ENCODE measurements at places on chromosomes 5 and 9.

DNA sequence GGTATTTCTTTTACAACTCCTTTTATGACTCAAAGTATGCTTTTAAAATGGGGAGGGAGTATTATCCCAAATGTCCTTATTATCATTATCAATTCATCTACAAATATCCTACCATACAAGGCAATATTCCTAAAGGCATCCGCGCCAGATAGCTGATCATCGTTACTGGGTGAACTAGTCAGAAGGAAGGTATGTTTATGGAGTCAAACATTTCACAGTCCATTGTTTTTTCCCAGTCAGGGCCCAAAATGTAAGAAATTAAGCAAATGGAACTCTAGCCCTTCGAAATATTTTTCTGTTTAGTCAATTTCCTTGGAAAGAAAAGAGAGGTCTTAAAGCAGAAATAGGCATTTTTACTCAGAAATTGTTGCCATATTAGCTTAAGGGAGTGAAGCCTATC, 188.5 kb upstream of the CCNG1 start:
- DNase-seq, result no peak

- no peak for DNase-seq
These were observed 12.6 kb downstream of the IRX2 start for GRCh38 chr5:2738700-2739359.

DNA sequence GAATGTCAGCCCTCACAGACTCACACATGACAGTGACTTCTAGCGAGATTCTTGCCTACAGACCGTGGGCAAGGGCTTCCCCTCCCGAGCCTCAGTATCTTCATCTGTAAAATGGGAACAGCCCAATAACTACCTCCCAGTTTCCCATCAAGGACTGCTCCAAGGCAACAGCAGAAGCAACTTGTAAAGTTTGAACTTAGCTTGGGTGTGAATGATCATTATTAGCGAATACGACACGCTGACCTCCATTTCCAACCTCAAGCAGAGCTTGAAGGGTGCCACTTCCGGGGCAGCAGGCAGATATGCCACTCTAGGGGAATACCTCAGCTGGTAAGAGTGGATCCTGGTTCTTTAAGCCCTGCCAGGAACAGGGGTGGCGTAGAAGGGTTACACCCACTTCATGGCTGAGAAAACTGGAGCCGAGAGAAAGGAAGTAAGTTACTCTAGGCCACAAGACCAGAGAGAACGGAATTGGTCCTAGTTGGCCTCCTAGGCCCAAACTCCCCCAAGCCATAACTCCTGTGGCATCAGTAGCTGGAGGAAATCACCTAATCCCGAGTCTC, 2.0 kb downstream of the RNF44 start:
- DNase-seq, result peak; percentile 39

GRCh38 chr5:179699616-179700237, 960 bp downstream of the CANX start:
- peak; percentile 38 for DNase-seq

- DNase-seq, result no peak
These were observed 117.3 kb upstream of the PLPPR1 start for GRCh38 chr9:100911273-100911672.

GRCh38 chr5:107544476-107544875, 126.3 kb downstream of the EFNA5 start:
- no peak for DNase-seq

DNA sequence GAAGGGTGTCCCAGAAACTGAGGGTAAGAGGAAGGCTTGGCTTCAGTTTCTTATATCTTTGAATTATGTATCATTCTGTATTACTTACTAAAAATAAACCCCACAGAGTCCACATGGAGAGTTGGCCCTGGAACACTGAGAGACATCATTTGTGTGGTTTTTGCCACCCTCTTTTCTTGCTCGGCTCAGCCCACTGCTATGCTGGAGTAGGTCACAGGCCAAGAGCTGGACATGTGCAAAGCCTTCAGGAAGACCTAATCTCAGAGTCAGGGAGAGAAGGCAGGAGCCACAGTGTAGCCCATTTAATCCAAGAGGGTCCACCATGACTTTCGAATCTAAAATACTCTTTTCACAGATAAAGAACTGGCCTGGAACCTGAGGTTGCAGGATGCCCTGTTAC, 47.5 kb downstream of the MAMDC2 start:
- DNase-seq, result no peak

DNA sequence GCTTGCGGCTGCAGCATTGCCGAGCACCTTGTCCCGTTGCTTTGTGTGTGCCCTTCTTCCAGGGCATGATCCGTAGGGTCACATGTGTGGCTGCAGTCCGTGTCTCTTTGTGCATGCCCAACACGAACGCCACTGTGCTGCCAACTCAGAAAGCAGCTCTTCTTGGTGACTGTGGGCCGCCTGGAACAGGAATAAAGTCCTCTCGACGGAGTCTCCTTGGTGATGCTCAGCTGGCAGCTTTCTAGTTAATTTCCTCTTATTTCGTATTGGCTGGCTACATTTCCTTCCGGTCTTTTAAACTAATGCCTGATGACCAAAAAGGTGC, 5.8 kb downstream of the EXOC3 start:
- no peak for DNase-seq

DNA sequence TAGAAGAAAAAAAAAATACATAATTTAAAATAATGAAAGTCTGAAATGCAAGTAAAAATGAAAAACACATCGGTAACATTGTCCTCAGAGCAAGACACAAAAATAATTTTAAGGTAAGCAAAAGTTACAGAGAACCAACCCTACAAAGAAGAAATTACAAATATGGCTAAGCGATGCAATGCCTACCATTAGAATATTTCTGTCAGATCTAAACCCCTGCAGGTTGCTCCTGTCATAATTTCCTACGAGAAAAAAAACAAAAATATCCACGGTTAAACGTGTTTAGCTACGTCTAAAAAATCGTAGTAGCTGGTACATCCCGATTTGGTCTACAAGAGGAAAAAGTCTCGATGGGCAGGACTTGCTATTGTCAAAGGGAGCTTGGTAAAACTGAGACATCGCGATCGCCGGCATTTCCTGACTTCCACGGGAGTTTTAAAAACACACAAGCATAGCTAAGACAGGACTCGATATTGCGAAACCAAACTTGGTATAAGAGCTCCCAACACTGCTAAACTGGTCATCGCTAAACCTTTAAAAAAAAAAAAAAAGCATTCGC, 1.1 kb upstream of the ANXA2R start:
- no peak for DNase-seq

DNA sequence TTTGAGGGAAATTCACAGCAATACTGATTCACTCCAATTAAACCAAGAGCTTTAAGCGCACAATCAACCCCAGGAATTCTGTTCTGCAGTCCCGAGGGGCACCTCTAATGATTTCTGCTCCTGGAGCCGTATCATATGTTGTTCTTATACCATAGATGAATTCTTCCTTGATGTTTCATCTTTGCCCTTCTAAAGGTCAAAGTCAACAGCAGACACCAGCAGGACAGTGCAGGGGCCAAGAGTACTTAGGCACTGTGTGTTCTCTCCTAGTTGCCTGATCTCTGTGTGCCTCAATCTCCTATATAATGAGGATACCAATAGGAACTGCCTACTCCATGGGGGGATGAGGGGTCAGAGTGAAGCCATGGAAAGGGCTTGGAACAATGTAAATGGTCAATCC, 16.5 kb downstream of the EPB41L4B start:
- no peak for DNase-seq

- DNase-seq, result no peak
These were observed 138.8 kb downstream of the PAM start for GRCh38 chr5:102893942-102894341.

DNA sequence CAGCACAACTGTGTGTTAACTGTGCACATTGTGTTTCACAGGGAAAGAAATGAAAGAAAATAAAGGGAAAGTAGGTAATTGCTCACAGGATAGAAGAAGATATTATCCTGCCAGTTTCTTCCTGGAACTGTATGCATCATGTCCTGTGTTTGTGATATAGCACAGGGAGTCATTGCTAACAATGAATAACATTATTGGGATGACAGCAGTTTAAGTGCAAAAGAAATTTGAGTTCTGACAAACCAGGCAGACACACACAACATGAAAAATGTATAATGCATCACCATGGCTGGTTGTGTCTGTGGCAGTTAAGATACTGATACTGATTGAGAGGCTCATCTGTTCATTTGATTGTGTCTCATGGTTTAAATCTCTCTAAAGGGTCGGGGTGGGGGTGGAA, 145.4 kb downstream of the SPATA31D1 start:
- no peak for DNase-seq

- no peak for DNase-seq
These were observed 130.4 kb downstream of the CEMIP2 start for GRCh38 chr9:71637926-71638325.

DNA sequence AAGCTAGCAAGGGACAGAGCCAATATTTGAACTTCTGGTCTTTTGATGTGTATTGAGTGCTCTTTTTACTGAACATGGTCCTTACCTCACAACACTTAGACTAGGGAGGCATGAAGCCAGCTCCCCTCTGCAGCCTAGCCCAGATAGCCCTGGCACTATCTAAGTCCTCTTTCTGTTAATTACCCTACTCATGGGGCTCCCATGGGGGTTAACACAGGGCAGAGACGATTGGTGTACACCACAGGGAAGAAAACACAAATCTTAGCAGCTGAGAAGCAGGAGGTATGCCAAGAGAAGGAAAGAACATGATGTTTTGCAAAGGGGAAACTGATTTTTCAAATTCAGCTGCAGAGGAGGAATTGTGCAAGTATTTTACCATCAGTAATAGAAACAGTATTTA, 383.8 kb downstream of the TMEM232 start:
- DNase-seq, result no peak

DNA sequence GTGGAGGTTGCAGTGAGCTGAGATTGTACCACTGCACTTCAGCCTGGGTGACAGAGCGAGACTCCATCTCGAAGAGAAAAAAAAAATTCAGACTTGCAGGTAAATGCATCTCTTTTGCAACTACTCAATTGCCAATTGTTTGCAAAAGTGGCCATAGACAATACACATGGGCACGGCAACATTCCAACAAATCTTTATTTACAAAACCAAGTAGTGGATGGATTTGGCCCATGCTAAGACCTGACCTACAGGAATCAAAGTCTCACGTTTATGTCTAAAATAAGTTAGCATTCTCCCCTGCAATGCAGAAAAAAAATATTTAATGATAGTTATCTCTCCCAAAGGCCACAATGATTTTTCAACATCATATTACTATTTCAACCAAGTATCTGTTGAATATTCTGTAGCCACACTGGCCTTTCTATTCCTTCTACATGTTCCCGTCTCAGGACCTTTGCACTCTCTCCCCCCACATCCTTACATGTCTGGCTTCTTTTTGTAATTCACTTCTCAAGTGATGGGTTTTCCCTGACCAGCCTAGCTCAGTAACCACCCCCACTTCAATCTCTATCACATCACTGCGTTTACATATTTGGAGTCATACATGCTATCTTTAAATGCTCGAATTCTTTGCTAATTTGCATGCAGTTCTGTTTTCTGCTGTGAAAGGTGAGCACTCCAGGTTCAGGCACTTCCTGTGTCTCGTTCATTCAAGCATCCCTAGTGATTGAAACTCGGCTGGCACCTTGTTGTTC, 54.2 kb downstream of the FNBP1 start:
- DNase-seq, result no peak

DNA sequence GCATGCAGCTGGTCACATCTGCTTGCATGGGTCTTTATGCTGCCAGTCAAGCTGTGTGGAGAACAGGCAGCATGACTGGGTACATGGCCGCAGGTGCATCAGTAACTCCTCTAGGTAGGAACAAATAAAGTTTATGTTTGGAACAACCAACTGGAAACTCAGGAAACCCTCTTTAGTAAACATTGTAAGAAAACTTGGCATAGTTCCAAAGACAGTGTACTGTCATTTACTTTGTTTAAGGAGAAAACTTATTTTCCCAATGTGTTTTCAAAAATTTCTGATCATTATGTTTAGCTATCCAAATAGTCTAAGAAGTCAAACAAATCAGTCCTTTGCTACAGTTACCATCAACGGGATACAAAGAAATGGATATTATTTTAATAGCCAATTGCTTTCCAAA, 386.0 kb downstream of the CHSY3 start:
- peak; percentile 6 for DNase-seq

DNA sequence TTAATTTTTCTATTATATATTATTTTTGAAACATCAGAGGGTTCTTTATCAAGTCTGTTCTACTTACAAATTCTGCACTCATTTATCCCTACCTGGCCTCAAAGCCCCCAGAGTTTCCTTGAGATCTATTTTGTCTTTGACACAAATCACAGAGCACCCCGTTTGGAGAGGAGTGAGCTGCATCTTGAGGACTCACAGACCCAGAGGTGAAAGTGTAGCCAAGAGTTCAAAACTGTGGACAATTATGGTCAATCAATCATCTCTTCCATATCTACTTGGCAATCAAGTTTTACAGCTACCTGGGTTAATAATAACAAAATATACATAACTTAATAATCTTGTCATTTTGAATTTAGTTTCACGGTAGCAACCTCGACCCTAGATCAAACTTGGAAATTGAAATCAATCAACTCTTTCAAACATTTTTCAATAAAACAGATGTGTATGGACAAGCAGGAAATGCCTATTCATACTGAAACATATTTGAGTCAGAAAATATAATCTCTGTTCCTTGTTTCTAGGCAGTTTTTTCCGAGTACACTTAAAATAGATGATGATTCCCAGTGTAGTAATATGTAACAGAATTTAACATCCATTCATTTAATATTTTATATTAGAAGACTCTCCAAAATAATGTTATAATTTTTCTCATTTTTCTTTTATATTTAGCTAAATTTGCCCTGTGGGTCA, 13.7 kb upstream of the SYK start:
- DNase-seq, result no peak

DNA sequence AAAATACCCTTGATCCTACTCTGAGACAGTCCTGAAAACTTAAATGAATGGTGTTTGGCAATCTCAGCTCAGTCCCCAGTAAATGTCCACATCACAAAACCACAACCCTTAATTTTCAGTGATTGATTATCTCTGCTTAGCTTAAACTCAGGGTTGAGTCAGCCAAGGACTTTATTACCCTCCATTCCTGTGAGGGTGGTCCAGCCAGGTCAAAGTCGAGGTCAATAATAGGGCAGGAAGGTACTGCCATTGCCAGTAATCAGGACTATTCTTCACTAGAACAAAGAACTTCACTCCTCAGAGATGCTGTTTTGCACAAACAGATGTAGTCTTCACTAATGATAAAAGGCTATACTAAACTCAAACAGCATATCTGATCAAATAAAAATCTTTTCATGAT, 499.4 kb downstream of the ISL1 start:
- no peak for DNase-seq

- no peak for DNase-seq
These were observed 81.5 kb upstream of the GRHPR start for GRCh38 chr9:37340961-37341360.

GRCh38 chr9:34992376-34992951, 2.9 kb downstream of the DNAJB5 start:
- peak; percentile 82 for DNase-seq

DNA sequence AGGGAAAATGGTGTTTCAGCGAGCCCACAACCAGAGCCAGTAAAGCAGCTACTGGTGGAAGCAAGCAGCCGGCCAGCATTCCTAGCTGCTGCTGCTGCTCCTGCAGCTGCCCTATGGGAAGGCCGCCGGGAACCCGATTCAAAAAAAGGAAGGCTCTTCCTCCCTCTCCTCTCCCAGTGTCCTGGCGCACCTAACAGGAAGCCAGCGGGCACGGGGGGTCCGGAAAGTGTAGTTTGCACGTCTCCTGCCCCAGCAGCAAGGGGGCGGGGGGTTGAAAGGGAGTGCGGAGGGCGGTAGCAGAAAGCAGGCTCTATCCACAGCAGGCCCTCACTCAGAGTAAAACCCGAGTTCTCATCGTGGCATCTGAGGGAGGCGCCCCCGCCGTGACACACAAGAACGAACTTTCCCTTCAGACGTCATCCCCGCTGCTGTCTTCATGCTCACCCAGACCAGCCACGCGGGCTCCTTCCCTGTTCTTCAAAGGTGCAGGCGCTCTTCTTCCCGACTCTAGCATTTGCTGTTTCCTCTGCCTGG, 16.5 kb downstream of the GRXCR2 start:
- DNase-seq, result peak; percentile 22

GRCh38 chr5:85049020-85049419, 664.3 kb upstream of the EDIL3 start:
- DNase-seq, result peak; percentile 29
